ENCODE measurements at places on chromosomes 16 and 17. TPM values are rescaled to one million over a fixed set of nuclear protein-coding genes. Genes with fewer than 3 reads are reported as not detected.

DNA sequence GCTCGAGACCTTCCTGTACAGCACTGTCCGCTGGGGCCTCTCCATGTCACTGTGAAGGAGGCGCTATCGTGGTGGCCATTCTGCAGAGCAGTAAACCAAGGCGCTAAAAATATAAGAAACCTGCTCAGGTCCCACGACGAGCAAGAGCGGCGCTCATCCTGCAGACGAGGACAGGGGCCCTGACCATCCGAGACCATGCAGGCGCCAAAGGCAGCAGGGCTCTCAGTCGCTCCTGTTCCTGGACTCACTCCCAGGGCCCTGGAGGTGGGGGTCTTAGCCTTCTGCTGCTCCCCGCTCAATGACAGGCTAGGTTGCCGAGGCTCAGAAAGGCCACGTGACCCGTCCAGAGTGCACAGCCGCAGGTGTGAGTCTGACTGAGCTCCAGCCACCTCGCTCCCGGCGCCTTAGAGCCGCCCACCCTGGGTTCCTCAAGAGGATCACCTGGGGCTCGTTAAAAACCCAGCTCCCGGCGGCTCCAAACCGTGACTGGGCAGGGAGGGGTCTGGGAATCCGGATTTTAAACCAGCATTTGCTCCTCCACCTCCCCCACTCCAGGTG lies 509 bp upstream of the ATP2C2 start:
- no peak overlapping the region for H3K27ac ChIP-seq
- H3K4me1 ChIP-seq: peaks cover 37% of the 10 kb centered on the region
- DNase-seq: no peak
- H3K27me3 ChIP-seq: peaks cover 14% of the 10 kb centered on the region
- peak overlapping the region; percentile 99 for H3K4me3 ChIP-seq

DNA sequence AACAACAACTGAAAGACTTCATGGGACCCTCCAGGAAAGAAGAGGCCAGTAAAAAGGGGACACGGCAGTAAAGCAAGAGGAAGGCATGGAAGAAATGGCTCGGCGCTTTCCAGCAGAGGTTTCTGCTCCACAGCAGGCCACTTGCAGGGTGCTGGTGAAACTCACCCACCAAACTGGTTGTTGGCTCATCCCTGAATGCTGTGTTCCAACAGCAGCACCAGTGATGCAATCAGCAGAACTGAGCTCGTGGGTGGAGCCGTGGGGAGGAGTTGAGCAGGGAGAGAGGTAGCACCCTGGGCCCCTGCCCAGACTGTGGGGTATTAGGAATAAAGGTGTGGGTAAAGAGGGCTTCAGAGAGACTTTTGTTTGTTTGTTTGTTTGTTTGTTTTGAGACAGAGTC lies 62.8 kb upstream of the ADCY9 start:
- no peaks in the 10 kb centered on the region for H3K27me3 ChIP-seq
- DNase-seq: peak; percentile 47
- H3K36me3 ChIP-seq: peaks cover 11% of the 10 kb centered on the region

XYLT1 gene
- 8.0 TPM for total RNA-seq

CTF1 gene
- total RNA-seq: 1.9 TPM

SOX15 gene
- total RNA-seq: not detected
